Activated naive CD4-positive, alpha-beta T cell treated with anti-CD3 and anti-CD28 coated beads, Interleukin-2, amount 50 U/mL, for 16 hours (primary cell): ENCODE measurements at places on chromosomes 12 and 14.
A peak's percentile ranks its signal among the peaks of the same experiment; 100 is the strongest.

GRCh38 chr12:11882301-11883019 is 188.3 kb upstream of the BCL2L14 start:
- DNase-seq: no peak

- no peak for DNase-seq
Measured at GRCh38 chr14:92121207-92121669, 268 bp downstream of the NDUFB1 start.

DNA sequence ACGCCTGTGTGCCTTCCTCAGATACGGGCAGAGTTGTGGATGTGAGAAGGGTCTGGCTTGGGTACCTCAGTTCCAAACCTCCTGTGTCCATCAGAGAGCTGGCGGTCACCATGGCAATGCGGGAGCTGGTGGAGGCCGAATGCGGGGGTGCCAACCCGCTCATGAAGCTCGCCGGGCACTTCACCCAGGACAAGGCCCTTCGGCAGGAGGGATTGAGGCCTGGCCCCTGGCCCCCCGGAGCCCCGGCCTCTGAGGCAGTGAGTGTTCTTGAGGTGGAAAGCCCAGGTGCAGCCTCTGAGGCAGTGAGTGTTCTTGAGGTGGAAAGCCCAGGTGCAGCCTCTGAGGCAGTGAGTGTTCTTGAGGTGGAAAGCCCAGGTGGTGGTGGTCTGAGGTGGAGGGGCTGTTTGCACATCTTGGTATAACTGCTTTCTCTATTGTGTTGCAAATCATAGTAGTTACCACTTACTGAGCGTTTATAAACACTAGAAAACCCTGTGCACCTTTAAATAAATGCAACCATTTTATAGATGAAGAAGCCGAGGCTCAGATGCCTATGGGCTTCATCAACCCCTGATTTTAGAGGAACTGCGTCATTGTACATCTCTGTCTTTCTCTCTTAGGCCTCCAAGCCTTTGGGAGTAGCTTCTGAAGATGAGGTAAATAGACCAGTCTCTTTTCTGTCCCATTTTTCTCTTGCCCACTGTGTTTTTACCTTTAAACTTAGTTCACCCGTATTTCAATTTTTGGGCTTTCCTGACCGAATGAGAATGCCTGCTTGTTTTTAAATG is 976 bp downstream of the PEX5 start:
- DNase-seq: peak; percentile 16

DNA sequence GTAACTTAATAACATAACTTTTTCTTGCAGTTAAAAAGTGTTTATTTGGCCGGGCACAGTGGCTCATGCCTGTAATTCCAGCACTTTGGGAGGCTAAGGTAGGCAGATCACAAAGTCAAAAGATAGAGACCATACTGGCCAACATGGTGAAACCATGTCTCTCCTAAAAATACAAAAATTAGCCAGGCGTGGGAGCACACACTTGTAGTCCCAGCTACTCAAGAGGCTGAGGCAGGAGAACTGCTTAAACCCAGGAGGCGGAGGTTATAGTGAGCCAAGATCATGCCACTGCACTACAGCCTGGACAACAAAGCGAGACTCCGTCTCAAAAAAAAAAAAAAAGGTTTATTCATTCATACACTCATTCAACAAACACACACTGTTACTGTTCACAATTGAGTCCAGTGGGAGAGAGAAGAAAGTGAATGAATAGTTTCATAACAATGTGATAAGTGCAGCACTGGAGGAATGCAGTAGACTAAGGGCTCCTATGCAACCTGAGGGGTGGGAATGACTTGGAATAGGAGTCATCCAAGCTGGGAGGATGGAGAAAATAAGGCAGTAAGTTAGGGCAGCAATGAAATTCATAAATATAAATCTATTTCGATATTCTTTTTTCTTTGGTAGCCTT is 19.8 kb downstream of the DAD1 start:
- DNase-seq: no peak

DNA sequence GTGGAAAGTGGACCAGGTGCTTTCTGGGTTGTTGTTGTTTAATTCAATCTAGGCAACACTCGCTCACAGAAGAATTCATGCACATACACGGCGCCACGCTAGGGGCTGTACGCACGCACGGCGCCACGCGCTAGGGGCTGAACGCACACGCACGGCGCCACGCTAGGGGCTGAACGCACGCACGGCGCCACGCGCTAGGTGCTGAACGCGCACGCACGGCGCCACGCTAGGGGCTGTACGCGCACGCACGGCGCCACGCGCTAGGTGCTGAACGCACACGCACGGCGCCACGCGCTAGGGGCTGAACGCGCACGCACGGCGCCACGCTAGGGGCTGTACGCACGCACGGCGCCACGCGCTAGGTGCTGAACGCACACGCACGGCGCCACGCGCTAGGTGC is 54.3 kb downstream of the NINJ2 start:
- DNase-seq: no peak

DNA sequence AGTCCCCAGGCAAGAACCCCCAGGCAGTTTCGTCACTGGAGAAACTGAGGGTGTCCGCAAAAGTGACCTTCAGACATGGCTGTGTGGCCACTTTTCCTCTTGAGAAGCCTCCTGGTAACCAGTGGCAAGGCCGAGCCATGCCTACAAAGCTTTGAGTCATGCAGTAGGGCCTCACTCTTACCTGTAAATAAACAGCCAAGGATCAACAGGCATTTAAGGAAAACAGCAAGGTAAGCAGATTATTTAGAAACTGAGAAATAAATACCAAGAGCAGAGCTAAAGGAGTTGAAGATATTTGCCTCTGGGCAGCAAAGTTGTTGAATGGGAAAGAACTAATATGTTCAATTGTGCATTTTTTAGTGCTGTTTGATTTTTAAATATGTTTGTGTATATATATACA is 141.0 kb upstream of the BCL2L14 start:
- DNase-seq: no peak

GRCh38 chr14:29274890-29275596 is 508.5 kb downstream of the FOXG1 start:
- DNase-seq: no peak

- DNase-seq: no peak
Measured at GRCh38 chr14:68612049-68612448, 180.8 kb downstream of the ZFP36L1 start.

DNA sequence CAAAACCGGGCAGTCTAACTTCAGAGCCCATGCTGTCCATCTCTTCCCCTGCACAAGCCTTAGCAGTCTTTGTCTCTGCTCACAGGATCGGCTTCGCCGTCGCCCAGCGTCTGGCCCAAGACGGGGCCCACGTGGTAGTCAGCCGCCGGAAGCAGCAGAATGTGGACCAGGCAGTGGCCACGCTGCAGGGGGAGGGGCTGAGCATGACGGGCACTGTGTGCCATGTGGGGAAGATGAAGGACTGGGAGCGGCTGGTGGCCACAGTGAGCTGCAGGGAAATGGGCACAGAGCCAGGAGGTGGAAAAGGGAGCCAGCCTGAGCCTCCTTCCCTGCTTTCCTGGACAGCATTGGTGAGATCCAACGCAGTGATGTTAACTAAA is 14.2 kb upstream of the CARMIL3 start:
- no peak for DNase-seq

- DNase-seq: no peak
Measured at GRCh38 chr12:12741660-12742059, 24.5 kb downstream of the CDKN1B start.

DNA sequence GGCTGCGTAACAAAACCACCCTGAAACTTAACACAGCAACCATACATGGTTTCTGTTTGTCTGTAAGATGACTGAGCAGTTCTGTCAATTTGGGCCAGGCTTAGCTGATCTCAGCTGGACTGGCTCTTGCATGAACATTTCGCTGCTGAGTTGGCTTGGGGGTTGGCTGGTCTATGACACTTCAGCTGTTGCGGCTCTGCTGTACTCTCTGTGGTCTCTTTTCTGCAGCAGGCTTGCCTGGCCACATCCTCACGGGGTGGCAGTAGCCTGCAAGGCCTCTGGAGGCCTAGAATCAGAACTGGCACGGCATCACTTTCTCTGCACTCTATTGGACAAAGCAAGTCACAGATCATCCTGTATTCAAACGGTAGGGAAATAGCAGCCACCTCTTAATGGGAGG is 216.2 kb downstream of the BCL11B start:
- DNase-seq: no peak

- DNase-seq: no peak
Measured at GRCh38 chr12:79294590-79294989, 396.2 kb downstream of the PAWR start.

DNA sequence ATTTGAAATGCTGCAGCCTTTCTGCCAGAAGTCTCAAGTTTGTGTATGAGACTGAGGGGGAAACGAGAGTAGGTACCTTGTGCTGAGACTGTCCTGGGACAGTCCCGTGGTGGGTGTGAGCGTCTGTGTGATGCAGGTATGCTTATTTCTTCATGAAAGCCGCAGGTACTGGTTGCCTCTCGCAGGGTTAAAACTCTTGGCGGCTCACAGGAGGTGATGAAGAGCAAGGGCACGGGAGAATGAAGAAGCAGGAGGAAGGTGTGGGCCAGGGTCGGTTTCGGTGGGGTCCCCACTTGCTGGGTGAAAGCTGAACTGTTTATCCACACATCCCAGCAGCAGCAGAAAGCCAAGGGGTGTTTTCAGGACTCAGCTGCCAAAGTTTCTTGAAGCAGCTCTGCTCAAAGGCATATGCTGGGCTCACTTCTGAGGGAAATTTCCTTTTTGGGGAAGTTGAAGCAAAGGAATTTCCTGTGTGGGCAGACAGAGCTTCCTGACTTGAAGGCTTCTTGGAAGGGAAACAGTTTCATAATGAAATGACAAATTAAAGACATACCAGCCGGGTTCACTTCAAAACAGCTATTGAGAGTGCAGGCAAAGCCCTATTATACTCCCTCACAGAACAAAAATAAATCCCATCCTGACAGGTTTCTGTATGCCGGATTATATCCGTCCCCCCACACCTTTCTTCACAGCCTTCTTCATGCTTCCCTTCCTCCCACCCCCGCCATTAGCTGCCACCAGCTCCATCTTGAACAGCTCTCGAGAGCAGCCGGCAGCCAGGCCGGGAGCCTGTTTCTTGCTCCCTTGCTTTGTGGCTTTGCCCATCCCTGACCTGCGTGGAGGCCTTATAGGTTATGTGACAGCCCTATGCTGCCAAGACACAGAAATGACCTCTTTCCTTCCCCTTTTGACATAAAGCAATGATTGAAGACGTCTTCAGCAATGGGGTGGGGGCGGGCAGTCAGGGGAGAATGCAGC is 116.6 kb downstream of the ETV6 start:
- DNase-seq: peak; percentile 80

GRCh38 chr12:51941604-51942003 is 9.9 kb upstream of the ACVR1B start:
- no peak for DNase-seq

- DNase-seq: no peak
Measured at GRCh38 chr12:2043054-2043453, 9.7 kb upstream of the CACNA1C start.

- DNase-seq: peak; percentile 70
Measured at GRCh38 chr12:53047221-53048032, 2.4 kb upstream of the TNS2 start.

DNA sequence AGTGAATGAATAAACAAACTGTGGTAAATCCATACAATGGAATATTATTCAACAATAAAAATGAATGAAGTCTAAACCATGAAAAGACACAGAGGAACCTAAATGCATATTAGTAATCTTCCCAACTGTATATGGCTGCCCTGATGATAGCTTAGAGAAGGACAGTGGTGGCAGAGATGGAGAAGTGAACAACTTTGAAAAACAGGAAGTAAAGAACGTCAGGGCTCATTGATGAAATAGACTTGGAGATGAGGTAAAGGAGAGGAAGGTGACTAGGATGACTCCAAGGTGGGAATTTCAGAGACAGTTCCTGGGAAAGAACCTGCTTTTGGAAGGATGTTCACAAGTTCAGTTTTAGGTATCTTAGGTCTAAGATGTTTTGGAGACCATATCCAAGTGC is 36.3 kb upstream of the NT5DC3 start:
- no peak for DNase-seq

- DNase-seq: no peak
Measured at GRCh38 chr12:105221583-105222283, 14.2 kb downstream of the APPL2 start.

GRCh38 chr12:25518512-25518911 is 34.6 kb downstream of the LMNTD1 start:
- no peak for DNase-seq

- DNase-seq: no peak
Measured at GRCh38 chr12:25388183-25388582, 137.5 kb upstream of the KRAS start.

DNA sequence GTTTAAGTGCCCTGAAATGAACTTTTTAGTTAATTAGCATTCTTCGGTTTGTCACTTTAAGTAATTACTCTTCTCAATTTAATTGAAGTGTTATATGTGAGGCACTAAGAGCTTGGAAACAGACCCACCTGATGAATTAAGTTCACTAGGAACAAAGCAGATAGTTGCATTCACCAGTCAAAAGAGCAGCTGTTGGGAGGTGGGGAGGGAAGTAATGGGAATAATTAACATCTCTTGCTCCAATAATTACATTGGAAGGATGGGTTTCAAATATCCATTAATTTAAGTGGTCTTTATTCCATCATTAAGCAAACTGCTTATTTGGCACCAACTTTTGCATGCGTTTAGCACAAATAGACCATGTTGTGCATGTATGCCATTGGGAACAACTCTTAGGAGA is 667.2 kb downstream of the GALC start:
- no peak for DNase-seq

GRCh38 chr12:113397497-113398197 is 6.0 kb downstream of the SDS start:
- no peak for DNase-seq

GRCh38 chr12:109010259-109010658 is 10.6 kb downstream of the SVOP start:
- DNase-seq: no peak

- DNase-seq: no peak
Measured at GRCh38 chr12:124319368-124320050, 24.6 kb downstream of the RFLNA start.

DNA sequence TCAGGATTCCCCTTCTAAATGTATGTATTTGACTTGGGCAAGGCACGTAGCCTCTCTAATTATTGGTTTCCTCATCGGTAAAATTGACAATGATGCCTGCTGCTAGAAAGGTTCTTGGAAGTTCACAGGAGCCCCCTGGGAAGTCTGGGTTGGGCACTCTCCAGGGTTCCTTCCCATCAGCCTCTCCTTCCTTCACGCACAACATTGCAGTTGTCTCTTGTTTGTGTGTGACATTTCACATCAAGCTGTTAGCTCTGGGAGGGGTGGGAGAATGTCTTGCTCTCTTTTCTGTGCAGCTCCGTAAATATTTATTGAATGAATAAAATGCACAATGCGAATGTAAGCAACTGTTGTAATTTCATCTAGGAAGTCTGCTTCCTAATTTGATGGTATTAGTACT is 153.2 kb upstream of the PRICKLE1 start:
- DNase-seq: no peak

DNA sequence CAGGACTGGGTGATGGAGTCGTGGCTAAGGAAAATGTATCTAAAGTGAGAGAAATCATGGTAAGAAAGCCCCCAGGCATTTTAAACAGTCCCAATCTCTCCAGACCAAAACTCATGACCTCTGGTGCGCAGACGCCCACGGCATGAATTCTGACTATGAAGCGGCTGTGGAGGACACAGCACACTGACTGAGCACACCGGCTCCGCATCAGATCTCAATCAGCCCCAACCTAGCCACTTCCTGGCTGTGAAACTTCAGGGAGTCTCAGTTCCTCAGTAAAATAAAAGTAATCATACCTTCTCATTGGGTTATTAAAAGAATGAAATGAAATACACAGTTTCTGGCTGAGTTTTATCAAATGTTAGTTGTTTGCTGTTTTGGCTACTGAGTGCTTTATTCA is 38.7 kb downstream of the SETD3 start:
- no peak for DNase-seq

GRCh38 chr12:53558631-53559030 is 51.3 kb upstream of the NPFF start:
- DNase-seq: no peak
